ENCODE measurements at places on chromosomes 1 and 21.

DNA sequence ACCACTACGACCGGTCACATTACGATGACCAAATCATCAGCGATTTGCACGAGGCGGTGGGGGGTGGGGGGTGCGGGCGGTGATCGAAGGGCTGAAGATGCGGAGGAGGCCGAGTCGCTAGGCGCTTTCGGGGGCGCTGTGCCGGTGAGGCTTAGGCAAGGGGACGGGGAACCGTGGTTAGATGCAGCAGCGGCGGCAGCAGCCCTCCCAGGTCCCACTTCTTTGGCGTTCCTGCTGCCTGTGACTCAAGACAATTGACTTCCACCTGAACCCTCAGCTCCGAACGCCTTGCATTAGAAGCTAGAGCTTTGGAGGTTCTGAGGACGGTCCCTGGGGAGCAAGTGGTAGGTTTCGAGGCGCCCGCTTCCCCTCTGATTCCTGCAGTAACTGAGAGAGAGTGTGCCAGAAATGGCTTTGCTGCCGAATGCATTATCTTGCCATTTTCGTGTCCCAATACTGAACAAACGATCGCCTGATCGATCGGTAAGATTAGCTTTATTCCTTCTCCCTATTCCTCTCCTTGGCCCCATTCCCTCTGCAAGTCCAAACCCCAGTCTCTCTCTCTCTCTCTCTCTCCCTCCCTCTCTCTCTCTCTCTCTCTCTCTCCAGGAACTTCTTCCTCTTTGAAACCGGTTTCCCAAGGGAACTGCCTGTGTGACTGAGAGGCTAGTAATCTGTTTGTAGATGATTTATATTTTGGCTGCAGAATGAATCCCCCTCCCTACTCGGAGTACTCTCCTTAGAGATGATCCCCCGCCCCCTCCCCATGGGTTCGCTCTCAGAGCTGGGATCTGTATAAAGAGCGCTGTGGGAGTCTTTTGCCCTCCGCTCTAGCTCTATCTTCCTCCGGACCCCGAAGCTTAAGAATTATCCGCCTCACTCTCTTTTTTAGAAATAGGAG lies 735 bp upstream of the BRINP3 start:
- DNase-seq = peak; percentile 62

GRCh38 chr1:53285969-53286760 lies 41.7 kb downstream of the LRP8 start:
- DNase-seq = no peak

GRCh38 chr1:81340239-81340638 lies 460.5 kb upstream of the ADGRL2 start:
- DNase-seq = no peak

DNA sequence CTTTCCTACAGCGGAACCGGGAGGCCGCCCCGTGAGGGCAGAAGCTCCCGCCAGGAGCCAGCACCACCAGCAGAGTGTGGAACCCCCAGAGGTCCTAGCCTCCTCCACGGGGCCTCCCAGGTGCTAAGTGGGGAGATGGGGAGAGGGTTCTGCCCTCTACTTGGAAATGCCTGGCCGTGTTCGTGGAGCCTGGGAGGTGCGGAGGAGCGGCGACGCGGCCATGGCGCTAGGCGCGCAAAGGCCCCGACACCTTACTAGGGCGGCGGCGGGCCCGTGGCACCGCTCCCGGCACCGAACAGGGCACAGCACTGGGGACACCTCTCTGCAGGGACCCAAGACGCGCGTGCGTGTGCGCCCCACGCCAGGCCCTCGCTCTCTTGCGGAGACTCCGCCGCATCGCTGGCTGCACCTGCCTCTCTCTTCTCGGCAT lies 1.3 kb upstream of the CACNA1E start:
- DNase-seq = no peak

DNA sequence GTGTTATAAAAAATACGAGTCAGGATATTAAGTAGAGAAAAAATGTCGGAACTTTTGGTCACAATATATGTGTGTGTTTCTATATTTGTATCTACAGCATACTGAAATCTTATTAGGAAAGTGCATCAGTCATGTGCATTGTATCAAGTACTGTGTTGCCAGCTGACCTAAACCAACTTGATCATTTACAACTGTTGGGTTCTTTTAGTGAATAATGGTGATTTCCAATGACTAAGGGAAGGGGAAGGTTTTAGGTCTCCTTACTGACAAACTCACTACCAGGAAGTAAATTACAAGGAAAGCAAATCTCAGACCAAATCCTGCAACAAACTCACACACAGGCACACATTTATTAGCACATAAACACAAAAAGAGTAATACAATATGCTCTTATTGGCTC lies 142.7 kb downstream of the TSEN15 start:
- DNase-seq = no peak

DNA sequence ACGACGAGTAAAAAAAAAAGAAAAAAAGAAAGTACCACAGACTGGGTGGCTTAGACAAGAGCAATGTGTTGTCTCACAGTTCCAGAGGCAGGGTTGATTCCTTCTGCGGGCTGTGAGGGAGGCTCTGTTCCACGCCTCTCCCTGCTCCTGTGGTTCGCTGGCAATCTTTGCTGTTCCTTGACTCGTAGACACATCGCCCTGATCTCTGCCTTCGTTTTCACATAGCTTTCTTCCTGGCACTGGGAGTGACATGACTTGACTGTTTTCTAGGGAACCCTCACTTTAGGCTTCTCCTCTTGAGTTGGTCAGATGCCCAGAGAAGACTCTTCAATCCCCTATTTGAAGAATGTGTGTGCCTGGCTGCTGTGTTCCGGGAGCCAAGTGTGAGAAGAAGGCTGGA lies 133.6 kb downstream of the TM2D1 start:
- no peak for DNase-seq

DNA sequence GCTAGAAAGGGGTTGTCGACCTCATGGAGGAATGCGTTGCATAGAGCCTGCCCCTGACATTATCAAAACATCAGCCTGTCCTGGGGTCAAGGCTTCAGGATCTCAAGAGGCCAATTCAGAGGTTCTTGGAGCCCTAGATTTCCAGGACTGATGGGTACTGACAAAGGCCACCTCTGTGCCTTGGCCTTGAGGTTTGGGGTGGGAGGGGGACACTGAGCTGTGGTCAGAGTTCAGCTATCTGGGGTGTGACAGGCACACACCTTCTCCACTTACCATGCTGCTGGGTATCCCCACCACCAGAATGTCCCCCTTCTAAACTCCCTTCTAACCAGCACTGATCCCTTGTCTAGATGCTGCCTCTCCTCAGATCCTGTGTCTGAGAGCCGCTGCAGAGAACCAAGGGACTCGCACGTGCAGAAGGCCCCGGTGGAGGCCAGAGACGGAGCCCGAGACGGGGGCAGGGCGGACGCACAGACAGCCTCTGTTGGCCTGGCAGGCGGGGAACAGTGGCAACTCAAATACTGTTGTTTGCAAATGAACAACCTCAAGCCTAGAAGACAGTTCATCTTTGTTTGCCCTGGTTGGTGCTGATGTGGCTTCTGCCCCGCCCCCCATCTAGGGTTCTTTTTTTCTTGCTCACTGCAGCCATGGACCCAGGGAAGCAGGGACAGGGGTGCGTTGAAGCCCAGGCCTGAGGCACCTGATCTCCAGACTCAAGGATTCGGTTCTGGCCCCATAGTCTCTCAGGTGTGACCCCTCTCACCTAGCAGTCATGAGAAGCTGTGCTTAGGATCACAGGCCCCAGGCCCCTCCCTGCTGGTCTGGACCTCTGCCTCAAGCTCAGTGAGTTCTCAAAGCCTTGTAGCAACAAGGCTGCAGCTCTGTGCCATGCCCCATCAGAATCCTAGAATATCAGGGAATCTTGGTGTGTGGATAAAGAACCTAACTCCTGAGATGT lies 28.1 kb upstream of the CSF1 start:
- no peak for DNase-seq
